ENCODE measurements at places on chromosomes 2 and 18. TPM values are rescaled to one million over a fixed set of nuclear protein-coding genes. Genes with fewer than 3 reads are reported as not detected.

The GKN1 gene
- not detected for total RNA-seq

The APOB gene
- under 0.01 TPM for total RNA-seq

The MOGAT1 gene
- total RNA-seq, result not detected

The DES gene
- 69.3 TPM for total RNA-seq

The SDC1 gene
- 56.8 TPM for total RNA-seq

The ALPG gene
- not detected for total RNA-seq

The MC2R gene
- not detected for total RNA-seq

The CFC1 gene
- total RNA-seq, result not detected

The TNFRSF11A gene
- total RNA-seq, result 0.66 TPM

The IL36RN gene
- not detected for total RNA-seq

The CTLA4 gene
- not detected for total RNA-seq

The TMEM214 gene
- 22.6 TPM for total RNA-seq

Data from fibroblast of lung (primary cell).